ENCODE measurements at places on chromosomes 12 and 14.

GRCh38 chr14:73394317-73394716, 64.0 kb downstream of the NUMB start:
- no peak for DNase-seq

- DNase-seq: no peak
Observed at GRCh38 chr12:132174015-132174838, 30.0 kb downstream of the NOC4L start.

- no peak for DNase-seq
Observed at GRCh38 chr12:2286461-2287131, 233.8 kb downstream of the CACNA1C start.

- no peak for DNase-seq
Observed at GRCh38 chr12:57726151-57726883, 12.2 kb downstream of the AGAP2 start.

- DNase-seq: no peak
Observed at GRCh38 chr14:41586237-41586636, 20.4 kb upstream of the LRFN5 start.
